ENCODE measurements at places on chromosomes 11 and 22.

DNA sequence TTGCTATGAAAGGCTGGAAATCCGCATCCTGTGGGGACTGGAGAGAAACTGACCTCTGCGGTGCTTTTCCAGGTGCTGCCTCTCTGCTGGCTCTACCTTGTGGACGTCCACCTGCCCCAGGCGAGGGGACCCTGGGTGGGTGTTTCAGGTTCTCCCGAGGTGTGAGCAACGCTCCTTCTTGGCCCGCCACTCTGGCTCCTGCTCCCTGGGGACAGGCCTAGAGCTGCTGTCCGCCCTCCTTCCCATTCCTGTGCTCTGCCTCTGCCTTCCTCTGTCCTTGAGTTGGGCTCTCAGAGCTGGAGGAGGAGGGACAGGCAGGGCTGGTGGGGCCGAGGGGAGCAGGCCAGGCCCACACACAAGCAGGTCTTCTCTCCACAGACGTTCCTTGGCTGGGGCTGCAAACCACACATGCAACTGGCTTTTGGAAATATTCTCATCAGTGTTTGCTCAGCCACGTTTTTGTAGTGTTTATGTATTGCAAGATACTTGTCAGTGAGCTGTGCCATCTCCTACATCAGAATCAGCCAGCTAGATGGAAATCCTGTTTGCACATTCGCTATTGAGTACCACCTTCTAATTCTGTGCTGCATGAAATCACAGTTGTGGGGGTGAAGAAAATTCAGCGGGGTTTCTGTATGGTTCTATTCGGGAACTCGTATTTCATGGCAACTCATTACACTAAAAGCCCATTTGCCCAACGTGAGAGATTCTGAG is 1115.0 kb downstream of the BRD1 start:
- no peak for DNase-seq

- DNase-seq, result no peak
Measured at GRCh38 chr11:88115828-88116755, 59.2 kb downstream of the RAB38 start.

GRCh38 chr11:82092904-82093303 is 640.8 kb downstream of the FAM181B start:
- DNase-seq, result no peak

GRCh38 chr11:12755510-12756453 is 81.6 kb downstream of the TEAD1 start:
- no peak for DNase-seq

DNA sequence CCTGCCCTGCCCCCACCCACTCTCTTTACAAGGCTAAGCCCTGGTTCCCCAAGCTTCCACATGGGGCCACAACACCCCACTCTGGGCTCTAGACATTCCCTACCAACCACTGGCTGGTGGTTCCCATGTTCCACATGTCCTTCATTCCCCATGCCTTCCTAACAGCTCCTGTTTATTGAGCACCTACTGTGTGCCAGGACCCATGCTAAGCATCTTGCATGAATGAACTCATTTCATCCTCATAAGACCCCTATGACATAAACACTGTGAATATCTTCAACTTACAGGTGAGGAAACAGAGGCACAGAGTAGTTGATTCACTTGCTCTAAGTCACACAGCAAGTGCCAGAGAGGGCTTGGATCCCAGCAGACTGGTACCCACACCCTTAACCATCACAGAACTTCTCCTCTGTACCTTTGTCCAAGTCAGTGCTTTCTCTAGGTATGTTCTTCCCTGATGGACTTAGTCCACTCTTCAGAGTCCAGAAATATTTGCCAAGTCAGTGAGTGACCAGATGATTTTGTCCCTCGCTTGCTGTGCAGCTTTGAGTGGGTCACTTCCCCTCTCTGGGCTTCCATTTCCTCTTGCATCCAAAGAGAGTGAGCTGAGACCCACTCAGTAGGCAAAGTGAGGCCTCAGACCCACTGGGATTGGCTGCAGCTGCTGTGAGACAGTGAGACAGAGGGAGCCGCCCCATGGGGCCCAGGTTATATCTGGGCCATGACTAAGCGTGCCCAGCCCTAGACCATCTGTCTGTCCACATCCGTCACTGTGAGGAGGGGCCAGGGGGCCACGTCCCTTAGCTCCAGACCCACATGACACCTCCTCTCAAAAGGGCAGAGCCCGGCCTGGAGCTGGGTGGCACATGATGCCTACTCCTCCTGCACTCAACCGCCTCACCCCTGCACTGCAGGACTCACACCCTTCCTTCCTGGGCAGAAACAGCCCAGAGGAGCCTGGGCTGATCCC is 132.4 kb downstream of the MN1 start:
- peak; percentile 69 for DNase-seq

DNA sequence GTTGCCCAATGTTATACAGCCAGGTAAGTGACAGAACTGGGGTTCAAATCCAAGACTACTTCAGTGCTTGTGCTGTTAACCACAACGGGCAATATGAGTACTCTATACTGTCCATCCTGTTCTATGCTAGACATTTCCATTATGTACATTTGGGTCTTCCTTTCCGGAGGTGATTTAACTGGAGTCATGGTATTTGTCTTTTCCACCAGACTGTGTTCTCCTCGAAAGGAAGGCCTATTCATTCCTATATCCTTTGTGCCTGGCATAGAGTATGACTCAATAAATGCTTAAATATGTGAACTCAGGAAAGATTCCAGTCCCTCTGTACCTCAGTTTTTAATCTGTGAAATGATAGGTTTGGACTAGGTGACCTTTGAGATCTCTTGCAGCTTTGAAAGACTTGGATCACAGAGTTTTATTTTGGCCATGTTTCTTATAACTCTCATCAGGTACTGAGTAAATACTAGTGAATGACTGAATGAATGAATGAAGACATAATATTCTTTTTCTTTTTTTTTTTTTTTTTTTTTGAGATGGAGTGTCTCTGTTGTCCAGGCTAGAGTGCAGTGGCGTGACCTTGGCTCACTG is 6.6 kb downstream of the RNF121 start:
- no peak for DNase-seq

GRCh38 chr22:28438183-28438768 is 241.4 kb downstream of the TTC28 start:
- DNase-seq, result no peak

DNA sequence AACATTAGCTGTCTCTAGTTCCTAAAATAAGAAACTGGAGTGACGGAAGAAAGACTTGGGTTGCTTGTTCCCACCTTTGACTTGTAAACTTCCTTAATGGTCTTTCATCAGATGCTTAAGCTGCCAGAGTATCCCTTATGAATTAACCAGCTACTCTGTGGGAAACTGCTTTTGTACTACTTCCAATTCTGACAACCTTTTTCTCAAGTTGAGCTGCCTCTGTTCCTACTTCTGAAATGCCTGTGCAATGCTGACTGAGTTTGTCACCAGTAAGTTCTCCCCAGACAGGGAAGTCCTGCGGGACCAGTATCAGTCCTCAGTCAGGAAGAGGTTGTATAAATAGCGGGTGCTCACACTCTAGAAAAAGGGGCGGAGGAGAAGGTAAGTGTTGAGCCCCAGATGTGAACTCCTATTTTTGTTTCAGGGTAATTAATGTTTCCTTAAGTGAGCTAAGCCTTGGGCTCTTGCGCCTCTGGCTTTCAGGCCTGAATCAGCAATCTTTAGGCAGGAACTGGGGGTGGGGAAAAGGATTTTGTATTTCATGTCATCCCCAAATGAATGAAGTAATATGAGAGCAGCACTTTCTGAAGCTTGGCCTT is 67.2 kb downstream of the CECR2 start:
- no peak for DNase-seq

GRCh38 chr11:96741068-96741467 is 351.3 kb downstream of the JRKL start:
- no peak for DNase-seq

- DNase-seq, result peak; percentile 72
Measured at GRCh38 chr11:119742263-119742861, 13.4 kb upstream of the NECTIN1 start.

- peak; percentile 89 for DNase-seq
Measured at GRCh38 chr22:28009272-28009827, 90.3 kb upstream of the PITPNB start.

DNA sequence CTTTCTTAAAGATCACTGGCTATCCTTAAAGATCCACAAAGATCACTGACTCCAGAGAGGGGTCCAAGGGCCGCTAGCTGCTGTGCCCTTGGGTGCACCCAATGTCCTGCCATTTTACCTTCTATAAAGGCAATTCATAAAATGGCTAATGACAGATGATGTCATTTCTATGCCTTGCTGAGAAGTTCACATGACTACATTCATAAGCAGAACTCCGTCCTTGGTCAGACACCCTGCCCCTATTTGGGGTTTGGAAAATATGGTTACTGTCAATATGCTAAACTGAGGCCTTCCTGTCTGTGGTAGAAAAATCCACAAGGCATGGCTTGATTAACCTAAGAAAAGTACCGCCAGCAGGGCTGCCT is 60.9 kb upstream of the BMAL1 start:
- DNase-seq, result no peak

GRCh38 chr11:66996609-66997273 is 21.6 kb downstream of the C11orf86 start:
- DNase-seq, result no peak
